ENCODE measurements at places on chromosomes 1 and 21. TPM values are rescaled to one million over a fixed set of nuclear protein-coding genes. Genes with fewer than 3 reads are reported as not detected.

ICOSLG gene
- total RNA-seq = 2.2 TPM

KIF17 gene
- 13.3 TPM for total RNA-seq

DNA sequence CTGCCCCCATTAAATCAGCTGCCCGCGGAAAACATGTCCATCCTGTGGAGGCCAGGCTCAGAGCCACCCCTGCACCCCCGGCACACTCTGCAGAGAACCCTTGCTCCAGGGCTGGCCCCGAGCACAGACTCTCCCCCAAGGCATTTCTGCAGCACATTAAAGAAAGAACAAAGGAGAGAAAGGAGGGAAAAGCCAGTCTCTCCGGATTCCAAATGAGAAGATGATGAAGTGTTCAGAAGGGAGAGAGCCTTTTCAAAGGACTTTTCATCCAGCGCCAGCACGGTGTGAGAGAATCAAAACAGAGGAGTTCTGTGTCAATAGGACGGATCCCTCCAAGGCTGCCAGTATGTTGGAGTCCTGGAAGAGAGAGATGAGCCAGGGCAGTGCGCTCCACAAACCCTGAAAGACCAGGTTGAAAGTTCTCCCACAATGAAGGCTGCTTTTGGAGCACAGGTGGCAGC lies 498.3 kb downstream of the NPHP4 start:
- no peak for DNase-seq

GRCh38 chr1:147853391-147853790 lies 49.2 kb upstream of the GJA8 start:
- peak; percentile 38 for DNase-seq

- DNase-seq = no peak
Observed at GRCh38 chr1:11019971-11020370, 7.5 kb downstream of the TARDBP start.

DNA sequence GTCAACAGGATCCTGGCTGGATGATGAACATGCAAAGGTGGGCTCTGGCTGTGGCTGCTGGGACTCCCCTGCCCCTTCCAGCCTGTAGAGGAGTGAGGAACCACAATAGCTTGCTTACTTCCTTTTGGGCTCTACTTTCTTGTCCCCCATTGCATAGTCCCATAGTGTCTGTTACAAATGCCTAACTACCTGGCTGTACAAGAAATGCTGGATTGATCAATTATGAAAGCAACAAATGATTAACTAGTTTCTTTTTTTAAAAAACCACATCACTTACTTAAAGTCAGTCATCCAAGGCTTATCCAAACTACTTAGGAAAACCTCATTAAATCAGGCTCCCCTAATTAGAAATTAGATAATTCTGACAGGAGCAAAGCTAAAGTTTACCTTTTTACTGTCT lies 514.1 kb upstream of the PKN2 start:
- no peak for DNase-seq

DNA sequence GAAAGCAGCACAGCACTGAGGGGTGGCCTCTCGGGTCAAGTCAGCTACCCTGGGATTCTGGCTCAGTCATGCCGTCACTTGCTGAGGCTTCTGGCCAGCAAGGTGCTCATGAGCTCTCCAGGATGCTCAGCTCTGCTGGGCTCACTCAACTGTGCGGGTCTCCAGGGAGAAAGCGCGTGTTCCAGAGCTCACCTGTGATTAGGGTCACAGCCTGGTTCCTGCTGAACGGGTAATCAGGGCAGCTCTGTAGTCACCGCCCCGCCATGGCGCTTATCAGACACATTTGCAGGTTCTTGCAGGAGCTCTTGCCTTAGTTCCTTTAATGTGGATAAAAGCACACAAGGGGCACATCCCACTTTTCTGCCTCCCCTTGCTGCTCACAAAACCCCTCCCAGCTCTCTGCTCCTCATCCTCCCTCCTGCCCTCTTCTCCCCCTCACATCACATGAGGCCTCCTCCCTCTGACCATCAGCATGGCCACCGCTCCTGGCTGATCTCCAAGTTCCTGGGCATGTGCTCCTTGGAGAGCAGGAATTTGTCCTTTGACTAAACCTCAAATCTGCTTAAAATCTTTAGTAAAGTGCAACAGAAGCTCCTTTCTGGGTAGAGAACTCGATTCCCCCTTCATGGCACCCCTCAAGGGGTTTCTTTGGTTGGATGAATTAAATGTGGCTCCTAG lies 2.0 kb downstream of the PCP4 start:
- DNase-seq = no peak
